NB4 (cell line): ENCODE measurements at places on chromosomes 16 and 17.

GRCh38 chr16:50506543-50506937 is 41.7 kb upstream of the NKD1 start:
- no peak for DNase-seq

DNA sequence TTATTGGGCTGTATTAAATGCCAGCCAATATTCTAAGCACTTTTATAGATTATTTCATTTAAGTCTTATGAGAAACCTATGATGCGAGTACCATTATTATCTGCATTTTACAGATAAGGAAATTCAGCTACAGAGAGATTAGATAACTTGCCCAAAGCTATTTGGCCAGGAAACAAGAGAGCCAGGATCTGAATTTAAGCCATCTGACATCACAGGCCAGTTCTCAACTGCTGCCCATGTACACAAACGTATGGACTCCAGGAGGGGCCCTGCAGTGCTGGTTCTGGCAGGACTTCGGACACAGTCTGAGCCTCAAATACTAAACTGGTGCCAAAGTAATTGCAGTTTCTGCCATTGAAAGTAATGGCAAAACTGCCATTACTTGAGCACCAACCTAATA is 40.2 kb downstream of the CPPED1 start:
- no peak for DNase-seq

GRCh38 chr16:69938981-69939820 is 11.9 kb upstream of the CLEC18A start:
- DNase-seq = no peak

DNA sequence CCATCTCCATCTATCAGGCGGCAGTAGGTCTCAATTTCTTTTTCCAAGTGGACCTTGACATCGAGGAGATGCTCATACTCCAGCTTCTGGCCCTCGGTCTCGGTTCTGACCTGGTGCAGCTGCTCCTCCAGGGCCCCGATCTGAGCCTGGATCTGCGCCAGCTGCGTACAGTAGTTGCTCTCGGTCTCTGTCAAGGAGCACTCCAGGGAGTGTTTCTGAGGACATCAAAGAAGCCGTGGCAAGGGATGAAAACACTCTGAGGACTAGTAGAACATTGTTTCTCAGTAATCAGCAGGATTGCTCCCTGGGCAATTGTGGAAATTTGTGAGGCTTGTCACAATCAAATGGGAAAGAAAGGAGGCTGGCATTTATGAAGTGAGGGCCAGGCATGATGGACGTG is 5.9 kb downstream of the KRT28 start:
- DNase-seq = no peak

DNA sequence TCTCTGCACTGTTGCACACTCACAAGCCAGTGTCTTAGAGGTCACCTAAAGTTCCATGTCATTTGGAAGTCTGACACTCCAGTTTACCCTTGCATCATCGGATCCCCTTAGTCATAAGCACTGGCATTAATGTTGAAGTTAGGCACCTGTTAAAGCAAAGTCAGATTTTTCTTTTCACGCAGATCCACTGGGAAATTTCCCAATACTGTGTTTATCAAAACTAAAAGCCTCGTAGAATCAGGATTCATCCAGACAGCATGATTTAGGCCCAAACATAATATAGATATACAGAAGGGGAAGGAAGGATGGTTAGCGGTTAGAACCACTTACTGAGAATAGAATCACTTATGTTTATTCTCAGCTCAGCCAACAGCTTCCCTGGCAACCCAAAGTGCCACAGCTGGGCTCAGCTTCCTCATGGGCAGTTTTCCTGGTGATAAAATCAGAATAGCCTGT is 30.1 kb upstream of the HAPSTR1 start:
- no peak for DNase-seq

DNA sequence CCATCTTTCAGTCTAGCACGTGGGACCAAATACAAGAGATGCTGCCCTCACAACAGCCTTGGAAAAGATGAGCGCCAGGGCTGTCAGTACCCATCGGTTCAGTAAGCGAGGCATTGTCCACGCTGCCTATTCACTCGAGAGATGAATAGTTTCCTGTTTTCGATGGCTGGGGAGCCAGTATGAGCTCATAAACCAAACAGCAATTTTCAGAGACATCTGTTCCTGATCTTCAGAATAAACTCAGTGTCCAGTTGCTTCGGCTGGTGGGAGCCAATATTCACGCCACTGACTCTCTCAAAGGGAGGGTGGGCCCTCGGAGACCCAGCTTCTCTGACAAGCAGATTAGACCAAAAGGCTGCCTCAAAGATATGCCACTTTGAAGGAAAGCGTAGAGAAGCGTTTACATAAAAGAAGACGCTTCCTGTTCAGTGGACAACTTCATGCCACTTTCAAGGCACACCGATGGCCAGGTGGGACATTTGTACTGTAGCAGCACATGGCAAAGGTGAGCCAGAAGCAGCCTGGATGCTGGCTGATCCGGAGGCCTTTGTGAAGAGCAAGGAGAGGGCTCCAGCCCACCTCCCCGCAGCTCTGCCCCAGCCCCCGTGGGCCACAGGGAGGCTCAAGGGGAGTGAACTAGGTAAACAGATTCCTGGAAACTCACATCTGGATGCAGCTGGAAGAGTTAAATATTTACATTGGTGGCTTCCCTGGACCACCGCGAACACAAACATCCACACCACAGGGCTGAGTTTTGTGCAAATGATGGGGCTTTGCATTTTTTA is 6.0 kb downstream of the TIMM22 start:
- DNase-seq = no peak

DNA sequence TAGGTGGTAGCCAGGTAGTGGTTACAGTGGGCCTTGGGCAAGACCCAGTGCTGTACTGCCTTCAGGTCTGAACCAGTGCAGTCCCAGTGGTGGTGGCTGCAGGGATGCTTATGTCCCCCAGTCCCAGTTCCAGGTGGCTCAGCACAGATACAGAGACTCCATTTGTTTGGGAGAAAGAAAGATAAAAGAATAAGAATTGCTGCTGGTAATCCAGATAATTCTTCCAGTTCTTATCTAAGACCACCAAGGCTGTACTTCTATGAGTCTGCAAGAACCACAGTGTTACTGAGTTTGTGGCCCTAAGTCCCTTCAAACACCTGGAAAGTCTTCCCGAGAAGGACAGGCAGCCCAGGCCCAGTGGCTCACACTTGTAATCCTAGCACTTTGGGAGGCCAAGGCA is 33.9 kb upstream of the ATP2C2 start:
- DNase-seq = no peak

GRCh38 chr16:83793179-83793578 is 14.6 kb upstream of the HSBP1 start:
- DNase-seq = no peak

- DNase-seq = no peak
Observed at GRCh38 chr17:41492351-41492750, 2.6 kb upstream of the KRT36 start.

- DNase-seq = no peak
Observed at GRCh38 chr16:5326395-5326794, 228.8 kb upstream of the EEF2KMT start.

GRCh38 chr17:79810130-79811010 is 13.5 kb upstream of the CBX8 start:
- peak; percentile 84 for DNase-seq

- no peak for DNase-seq
Observed at GRCh38 chr16:72129976-72130656, 36.5 kb downstream of the DHX38 start.

DNA sequence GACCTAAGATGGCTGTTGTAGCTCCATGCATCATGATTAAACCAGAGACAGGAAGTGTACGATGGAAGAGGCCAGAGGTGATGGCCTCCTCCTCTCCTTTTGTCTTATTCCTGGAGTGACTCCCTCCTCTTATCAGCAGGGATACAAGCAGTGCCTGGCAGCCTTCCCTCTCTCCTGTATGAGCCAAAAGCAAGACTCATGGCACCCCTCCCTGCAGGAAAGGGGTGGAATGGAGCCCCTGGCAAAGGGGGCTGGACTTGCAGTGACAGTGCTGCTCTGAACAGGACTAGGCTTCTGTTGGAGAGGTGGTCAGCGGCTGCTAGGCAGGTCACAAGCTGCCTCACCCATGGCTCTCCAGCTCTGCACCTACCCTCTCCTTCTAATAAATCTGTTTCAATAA is 8.4 kb downstream of the TXNL4B start:
- DNase-seq = no peak

DNA sequence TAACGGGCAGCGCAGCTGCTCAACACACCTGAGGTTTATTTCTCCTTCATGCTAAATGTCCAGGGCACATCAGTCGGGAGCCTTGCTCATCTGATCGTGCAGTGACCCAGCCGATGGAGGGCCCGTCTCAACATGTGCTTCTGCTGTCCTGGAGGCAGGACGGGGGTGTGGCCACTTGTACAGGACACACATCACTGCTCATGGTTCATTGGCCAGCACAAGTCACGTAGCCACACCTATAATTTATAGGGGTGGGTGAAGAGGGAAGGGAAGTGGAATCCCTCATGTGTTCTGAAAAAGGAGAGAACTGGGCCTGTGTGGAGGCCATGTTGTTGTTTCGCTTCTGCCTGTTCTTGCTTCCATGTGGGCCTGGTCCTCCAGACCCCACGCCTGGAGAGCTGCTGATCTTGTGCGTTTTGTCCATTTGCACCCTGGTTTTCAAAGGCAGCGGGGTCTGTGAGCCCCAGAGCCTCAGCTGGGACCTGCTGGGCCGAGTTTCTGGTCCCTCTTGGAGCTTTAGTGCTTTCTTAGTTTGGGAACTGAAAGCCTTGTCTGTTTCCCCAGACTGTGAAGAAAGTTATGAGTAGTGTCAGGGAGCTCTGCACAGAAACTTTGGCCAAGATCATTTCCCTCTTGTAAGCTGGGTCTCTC is 60.5 kb downstream of the CMIP start:
- DNase-seq = peak; percentile 71

DNA sequence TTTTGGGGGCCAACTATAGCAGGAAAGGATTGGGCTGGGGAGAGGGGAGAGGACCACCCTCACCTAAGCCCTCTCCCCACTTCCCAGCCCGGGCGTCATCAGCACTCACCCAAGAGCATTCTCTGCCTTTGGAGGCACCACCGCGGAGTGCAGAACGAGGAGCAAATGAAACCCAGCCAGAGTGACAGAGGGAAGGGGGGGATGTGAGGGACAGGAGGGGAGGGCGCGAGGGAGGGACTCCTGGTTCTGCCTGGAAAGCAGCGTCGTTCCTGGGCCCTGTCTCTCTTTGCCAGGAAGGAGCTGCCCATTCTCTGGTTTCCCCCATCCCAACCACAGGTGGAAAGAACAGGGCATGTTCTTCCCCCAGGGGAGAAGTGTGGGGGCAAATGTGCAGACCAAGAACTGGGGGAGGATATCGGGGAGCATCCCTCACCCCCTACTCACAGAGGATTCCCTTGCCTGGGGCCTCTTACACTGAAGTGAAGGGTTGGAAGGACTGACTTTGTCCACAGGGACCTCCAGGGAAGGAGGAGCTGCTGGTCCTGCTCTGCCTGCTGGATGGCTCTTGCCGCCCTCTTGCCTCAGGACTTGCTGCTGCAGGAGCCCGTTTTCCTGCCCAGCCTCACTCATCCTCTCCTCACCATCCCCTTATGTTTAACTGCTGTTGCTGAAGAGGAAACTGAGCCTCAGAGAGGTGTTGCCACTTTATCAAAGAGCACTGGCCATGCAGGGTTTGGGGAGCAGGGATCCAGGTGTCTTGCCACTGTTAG is 3.5 kb upstream of the C17orf113 start:
- no peak for DNase-seq

- DNase-seq = no peak
Observed at GRCh38 chr17:21294321-21295035, 10.0 kb downstream of the MAP2K3 start.

DNA sequence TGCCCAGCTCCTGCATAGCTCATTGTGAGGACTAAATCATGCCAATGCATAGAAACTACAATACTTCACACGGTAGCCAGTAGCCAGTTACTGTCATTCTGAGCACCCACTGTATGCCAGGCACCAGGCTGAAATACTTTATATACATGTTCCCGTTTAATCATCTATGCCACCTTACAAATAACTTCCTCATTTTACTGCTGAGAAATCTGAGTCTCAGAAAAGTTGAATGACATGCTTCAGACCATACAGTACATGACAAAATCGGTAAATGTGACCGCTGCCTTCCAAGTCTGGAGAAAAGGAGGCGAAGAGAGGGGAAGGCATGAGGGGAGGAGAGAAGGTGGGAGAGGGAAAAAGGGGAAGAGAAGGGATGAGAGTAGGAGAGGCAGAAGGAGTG is 9.2 kb upstream of the TLCD3B start:
- peak; percentile 26 for DNase-seq

DNA sequence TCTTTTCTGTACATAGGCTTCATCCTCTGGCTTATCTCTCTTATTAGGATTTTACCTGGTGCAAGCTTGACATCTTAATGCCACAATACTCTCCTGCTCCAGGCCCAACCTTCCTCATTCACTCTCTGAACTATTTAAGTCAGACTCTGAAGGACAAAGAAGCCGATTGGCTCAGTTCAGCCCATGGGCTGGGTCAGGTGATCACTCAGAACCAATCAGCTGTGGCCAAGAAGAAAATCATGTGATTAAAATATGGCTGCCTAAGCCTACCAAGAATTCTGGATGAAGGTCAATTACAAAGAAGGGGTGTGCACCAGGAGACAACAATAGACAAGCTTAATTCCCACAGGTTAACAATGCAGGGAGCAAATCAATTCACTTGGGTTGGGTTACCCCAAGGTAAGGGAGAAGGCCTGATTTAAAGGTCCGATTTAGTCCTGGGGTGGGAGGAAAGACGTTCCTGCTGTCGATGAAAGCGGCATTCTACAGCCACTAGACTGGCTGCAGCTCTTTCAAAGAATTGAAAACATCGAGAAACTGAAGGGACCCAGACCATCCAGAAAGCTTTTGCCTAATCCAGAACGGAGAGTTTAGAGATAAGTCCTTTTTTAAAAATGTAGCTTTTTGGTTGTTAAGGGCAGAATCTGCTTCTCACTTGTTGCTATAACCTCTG is 42.9 kb upstream of the NFAT5 start:
- peak; percentile 57 for DNase-seq

DNA sequence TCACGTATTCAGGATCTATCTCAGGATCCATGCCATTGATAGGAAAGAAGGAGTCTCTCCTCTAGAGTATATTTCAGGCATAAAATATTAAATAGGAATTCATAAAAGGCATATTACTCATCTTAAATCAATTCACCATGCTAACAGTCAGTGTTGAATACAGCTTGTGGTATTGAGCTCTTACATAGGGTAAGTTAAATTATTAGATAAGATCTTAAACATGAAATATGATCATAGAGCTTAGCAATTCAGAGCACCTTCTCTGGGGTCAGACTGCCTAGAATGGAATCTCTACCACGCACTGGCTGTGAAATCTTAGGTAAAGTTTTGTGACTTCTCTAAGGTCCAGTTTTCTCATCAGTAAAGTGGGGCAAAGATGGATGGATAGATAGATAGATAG is 20.7 kb downstream of the MARCHF10 start:
- no peak for DNase-seq

GRCh38 chr17:21454441-21454840 is 78.3 kb downstream of the KCNJ12 start:
- DNase-seq = no peak
